ENCODE measurements at places on chromosomes 11 and 22. TPM values are rescaled to one million over a fixed set of nuclear protein-coding genes. Genes with fewer than 3 reads are reported as not detected.

DNA sequence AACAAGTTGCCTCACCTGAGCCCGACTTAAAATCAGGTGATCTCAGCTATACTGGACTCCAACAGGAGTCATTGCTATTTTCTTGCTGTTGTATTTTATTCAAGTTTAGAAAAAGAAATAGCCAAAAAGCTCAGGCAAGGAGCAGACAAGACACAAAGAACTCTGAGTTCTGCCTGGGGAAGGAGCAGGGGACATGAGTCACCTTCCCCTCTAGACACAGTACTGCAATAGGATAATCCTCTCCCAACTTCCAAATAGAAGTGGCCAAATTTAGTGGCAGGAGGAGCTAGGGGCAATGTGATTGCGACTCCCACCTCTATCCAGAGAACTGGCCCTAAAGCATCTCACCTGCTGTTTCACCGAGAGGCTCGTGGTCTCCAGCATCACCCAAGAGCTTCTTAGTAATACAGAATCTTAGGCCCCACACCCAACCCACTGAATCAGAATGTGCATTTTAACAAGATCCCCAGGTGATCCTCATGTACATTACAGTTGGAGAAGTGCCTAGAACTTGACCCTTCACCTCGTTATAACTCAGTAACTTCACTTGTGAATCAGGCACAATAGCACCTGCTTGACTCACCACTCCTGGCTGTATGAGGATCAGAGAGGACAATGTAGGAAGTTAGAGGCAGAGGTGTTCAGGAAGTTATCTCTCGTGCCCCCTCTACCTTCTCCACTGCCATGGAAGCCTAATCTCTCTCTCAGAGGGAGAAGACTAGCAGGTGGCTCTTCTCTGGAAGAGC is 56.8 kb upstream of the FBXO3 start:
- no peak for DNase-seq

DNA sequence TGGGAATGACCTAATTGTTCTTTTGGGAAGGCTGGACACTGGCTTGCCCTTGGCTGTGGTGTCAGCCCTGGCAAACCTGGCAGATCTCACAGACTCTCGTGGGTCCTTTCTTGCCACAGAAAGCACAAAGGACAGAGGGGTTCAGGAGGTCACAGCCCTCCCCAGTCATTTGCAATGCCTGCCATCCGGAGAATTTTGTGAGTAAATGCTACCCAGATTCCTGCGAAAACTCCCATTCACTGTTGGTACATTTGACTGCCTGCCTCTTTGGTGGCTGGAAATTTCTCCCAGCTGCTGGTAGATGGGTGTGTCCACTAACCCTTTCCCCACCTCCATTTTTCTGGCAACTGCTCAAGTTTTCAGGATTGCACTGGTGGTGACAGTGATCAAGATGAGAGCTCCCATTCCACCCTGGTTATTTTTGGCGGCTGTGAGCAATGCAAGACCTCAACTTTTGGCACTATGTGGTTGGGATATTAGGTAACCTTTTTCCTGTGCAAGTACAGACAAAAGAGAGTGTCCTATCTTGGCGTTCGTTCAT is 155.7 kb downstream of the NAV2 start:
- DNase-seq: peak; percentile 47

GRCh38 chr22:17845790-17846189 is 71.5 kb upstream of the BID start:
- peak; percentile 74 for DNase-seq

The RBMXL2 gene
- not detected for polyA plus RNA-seq

- DNase-seq: no peak
Observed at GRCh38 chr22:40426594-40427333, 56.4 kb downstream of the SGSM3 start.

GRCh38 chr11:118058311-118059245 is 18.3 kb upstream of the TMPRSS4 start:
- DNase-seq: no peak

GRCh38 chr22:47779474-47779873 is 1017.0 kb downstream of the TBC1D22A start:
- no peak for DNase-seq

DNA sequence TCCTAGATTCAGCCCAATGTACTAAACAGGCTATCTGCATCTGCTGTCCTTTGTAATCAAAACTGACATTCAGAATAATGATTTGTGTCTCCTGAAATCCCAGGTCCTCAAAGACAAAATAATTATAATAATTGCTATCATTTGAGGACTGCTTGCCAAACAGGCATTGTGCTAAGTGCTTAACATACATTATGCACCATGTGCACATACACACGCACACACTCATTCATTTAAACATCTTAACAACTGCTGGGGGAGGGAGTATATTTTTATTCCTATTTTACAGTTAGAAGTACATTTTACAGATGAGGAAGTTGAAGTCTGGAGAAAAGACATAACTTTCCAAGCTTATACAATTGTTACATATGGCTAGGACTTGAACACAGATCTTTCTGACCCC is 308.0 kb upstream of the ZC3H12C start:
- no peak for DNase-seq

DNA sequence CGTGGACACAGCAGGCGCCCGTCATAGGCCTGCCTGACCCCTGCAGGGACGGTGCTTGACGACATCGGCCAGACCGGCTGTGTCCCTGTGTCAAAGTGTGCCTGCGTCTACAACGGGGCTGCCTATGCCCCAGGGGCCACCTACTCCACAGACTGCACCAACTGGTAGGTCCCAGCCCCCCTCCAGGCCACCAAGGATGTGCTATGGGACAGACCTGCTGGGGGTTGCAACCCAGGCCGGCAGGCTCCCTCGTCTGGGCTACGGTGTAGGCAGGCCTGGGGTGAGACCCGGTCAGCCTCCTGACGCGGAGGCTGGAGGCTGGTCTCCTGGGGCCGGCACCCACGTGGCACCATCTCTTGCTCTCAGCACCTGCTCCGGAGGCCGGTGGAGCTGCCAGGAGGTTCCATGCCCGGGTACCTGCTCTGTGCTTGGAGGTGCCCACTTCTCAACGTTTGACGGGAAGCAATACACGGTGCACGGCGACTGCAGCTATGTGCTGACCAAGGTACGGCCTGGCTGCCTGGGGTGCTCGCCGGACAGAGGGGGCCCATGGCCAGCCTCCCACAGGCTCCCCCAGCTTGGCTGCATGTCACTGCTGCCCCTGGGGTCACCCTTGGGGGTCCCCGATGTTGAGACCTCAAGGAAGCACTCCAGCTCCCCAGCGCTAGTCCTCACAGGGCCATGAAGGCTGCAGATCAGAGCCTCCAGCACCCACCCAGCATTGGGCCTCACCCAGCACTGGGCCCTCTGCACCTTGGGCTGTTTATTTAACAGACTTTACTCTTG is 7.7 kb downstream of the MUC5AC start:
- DNase-seq: peak; percentile 34

DNA sequence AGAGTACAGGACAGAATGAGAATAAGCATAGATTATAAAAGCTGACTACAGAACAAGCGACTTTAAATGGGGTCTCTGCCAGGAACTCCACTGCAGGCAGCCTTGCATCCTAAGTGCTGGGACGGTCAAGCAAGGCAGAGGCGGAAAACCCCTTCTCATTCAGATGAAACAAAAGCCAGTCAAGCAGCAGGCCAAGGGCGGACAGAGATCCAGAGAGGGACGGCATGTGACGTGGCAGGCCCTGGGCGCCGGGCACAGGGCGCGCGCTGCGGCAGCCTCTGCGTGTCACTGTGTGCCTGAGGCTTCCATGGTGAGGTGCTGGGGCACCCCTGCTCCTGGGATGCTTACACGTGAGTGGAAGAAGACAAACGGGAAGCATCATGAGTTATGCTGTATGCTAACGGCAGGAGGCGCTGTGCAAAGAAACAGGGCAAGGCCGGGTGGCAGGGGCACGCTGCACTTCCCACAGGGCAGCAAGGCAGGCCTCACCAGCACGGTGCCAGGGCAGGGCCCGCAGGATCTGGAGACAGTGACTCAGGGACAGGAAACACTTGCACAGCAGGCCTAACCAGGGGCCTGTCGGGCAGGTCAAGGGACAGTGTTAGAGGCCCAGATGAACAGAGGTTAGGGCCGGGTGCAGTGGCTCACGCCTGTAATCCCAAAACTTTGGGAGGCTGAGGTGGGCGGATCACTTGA is 6.2 kb downstream of the TOLLIP start:
- DNase-seq: no peak

DNA sequence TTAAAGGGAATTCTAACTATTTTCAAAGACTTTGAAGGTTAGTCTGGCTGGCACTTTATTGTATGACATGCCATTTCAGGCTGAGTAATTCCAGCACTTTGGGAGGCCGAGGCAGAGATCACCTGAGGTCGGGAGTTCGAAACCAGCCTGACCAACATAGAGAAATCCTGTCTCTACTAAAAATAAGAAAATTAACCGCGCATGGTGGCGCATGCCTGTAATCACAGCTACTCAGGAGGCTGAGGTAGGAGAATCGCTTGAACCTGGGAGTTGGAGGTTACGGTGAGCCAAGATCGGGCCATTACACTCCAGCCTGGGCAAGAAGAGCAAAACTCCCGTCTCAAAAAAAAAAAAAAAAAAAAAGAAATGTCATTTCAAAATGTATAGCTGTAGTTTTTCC is 95.6 kb downstream of the RDX start:
- no peak for DNase-seq

GRCh38 chr11:76609736-76610370 is 60.7 kb downstream of the LRRC32 start:
- DNase-seq: no peak

The GVQW3 gene
- polyA plus RNA-seq: 0.77 TPM

GRCh38 chr11:3050386-3051195 is 6.6 kb downstream of the CARS1 start:
- no peak for DNase-seq

The PRG3 gene
- polyA plus RNA-seq: not detected

The GP1BB gene
- polyA plus RNA-seq: 29.5 TPM

- peak; percentile 79 for DNase-seq
Observed at GRCh38 chr22:50112151-50113118, 22.6 kb downstream of the MOV10L1 start.

DNA sequence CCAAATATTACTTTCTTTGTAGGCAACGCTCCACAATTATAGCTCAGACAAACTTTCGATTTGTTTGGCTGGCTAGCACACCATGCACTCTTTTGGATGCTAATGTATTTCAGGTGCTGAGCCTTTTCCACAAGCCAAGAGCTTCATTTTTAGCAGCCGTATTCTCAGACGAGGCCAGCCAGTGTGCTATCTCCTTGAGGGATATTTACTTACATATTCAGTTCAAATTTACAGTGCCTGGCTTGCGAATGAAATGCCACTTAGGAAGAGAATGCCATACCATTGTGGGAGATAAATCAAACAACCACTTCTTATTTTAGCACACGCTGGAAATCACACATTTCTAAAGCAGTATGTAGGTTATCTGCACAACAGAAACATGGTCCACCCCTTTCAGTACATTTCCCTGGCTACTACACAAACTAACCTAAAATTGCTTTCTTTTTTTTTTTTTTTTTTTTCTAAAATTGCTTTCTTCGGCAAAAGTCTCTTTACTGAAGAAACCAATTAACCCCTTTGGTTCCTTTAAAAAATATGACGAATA is 236.9 kb downstream of the CADM1 start:
- no peak for DNase-seq

DNA sequence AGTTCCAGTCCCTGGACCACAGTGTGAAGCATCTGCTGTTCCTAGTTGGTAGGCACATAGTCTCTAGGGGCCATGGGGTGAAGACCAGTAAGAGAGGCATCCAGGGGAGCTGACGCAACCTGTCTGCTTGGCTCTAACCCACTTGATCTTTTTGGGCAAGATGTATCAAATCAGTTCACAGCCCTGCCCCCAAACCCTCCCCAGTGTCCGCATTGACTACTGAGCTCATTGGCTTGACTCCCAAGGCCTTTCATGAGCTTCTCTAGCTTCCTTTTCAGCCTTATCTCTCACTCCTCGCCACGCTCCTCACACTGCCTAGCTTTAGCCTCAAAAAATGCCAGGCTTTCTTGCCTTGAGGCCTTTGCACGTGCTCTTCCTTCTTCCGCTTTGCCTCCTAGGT is 29.7 kb upstream of the ABCC8 start:
- DNase-seq: no peak

The UPK2 gene
- not detected for polyA plus RNA-seq

DNA sequence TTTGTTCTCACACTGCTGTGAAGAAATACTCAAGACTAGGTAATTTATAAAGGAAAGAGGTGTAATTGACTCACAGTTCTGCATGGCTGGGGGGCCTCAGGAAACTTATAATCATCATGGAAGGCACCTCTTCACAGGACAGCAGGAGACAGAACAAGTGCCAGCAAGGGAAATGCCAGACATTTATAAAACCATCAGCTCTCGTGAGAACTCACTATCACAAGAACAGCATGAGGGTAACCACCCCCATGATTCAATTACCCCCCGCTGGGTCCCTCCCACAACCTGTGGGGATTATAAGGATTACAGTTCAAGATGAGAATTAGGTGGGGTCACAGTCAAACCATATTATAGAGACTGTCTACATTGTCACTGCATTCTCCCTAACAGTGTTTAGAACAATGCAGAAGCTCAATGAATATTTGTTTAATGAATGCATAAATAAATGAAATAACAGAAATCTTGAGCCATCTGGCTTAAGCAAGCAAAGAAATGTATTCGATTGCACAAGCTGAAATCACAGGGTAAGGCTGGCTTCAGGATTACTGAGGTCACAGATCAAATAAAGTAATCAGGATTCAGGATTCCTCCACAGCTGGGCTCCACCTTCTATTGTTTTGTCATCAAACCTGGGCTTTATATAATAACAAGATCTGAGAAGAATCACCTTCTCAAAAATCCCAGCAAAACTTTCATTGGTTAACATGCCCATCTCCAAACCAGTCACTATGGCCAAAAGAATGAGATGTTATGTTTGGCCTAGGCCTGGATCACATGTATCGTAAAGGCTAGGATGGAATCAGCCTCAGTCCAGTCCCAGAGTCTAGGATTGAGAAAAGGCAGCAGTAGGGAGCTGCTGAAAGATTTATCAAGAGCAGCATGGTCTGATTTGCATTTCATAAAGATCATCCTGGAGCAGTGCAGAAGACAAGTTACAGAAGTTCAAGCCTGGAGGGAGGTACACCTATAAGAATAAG is 137.8 kb upstream of the UBASH3B start:
- no peak for DNase-seq

GRCh38 chr11:34192481-34193401 is 87.3 kb downstream of the NAT10 start:
- peak; percentile 91 for DNase-seq

DNA sequence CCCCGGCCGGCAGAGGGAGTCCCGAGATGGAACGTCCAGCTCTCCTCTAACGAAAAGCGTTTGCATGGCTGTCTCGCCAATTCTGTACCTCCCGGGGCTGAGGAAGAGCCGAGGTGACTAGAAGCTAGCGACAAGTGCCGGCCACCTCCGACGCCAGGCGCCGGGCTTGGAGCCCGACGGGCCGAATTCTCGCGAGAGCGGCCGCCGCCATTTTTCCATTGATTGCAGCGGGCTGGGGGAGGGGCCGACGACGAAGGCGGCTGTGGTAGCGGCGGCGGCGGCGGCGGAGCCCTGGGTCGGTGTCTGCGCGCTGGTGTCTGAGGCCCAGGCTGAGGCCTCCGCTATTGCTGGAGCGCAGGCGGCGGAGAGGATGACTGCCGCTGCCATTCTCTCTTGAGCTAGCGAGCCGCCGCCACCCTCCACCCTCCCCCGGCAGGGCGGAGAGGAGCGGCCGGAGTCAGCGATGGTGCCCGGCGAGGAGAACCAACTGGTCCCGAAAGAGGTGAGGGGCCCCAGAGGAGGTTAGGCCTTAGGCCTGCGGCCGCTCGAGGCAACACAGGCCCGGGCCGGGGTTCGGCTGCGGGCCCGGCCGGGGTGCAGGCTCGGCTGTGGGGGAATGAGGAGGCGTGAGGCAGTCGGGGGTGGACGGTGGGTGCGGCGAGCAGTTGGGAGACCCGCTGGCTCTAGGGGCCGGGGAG is at the start of gene USP47:
TSS of gene USP47 (plus strand) at position 250 of the 698 bp plus-strand sequence. CDS start at position 464, 214 bp downstream.
- peak; percentile 97 for DNase-seq

- DNase-seq: no peak
Observed at GRCh38 chr11:117302228-117302627, 11.1 kb downstream of the BACE1-AS start.

- no peak for DNase-seq
Observed at GRCh38 chr11:56624661-56625110, 10.0 kb upstream of the OR5M1 start.
